CD4-positive, alpha-beta T cell treated with Interleukin-1 beta for 1 hour (primary cell): ENCODE measurements at places on chromosomes 11 and 22.

- peak; percentile 9 for DNase-seq
Observed at GRCh38 chr11:95088946-95089619, 563 bp upstream of the ENDOD1 start.

DNA sequence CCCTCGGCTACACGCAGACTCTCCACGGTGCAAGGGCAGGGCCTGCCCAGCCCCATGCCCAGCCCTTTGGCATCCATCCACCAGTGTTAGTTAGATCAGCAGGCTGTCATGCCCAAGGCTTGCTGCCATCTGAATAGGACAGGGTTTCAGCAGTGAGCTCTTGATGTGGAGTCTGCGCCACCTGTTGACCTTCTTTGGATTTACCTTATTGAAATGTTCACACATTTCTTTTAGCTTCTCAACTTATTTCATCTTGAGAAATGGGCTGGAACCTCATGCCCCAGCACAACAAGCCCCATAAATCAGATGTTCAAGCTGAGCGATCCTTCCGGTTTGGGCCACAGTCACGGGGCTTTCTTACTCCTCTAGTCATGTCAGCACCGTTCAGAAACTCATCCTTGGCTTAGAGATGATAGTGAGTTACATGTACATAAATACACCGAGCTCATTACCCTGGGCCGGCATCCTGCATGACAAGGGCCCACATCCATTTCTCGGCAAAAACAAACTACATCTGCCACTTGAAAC is 61.7 kb downstream of the PARVB start:
- DNase-seq = peak; percentile 37

DNA sequence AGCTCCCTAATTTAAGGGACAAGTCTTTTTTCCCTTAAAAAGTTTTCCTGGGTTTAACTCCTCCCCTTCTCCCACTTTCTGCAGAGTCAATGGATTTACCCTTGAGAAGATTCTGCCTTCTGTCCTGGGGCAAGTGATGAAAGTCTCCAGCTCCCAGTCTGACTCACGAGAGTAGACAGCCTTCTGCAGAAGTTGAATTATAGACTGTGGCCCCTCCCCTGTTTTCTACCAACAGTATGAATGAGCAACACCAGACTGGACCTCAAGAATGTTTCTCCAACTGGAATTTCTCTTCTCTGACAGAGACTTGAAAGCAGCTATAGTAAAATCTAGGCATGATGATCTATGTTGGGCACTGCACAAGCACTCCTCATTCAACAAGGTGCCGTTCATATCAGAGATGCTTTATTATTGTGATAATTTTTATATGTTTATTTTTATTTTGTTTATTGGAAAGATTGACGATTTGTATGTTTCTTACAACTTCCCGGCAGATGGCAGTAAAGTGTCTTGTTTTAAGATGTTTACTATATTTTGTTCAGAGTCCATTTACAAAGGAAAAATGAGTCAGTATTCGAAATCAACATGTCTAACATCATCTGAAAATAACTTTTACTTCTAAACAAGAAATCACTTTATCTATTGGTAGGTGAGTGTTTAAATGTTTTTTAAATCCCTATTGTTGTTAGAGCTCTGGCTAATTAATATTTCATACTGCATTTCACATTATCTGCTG is 56.6 kb downstream of the LMO2 start:
- DNase-seq = no peak

GRCh38 chr22:46653596-46653995 is 33.4 kb downstream of the GRAMD4 start:
- no peak for DNase-seq

DNA sequence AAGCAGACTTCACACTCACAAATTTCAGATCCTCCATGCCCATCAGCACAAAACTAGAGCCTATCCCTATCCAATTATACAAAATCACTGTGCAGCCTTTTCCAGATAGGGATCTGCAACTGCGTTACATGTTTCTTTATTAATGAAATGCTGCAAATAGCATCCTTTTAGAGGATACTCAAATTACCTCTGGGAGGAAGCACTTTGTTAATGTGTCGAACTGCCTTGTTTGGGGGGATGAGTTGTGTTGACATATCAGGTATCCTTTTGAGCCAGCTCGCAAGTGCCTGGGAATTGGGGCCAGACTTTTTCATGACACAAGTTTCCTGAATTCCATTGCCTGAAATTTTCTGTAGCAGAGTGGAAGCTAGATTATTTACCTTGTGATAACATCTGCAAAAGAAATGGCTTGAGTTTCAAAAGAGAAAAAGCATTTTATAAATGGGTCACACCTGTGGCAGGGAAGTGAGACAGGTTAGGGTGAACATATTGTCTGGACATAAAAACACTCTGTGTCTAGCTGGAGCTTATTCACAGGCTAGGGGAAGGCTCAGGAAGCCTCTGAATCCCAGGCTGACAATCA is 299.1 kb upstream of the MTNR1B start:
- no peak for DNase-seq

DNA sequence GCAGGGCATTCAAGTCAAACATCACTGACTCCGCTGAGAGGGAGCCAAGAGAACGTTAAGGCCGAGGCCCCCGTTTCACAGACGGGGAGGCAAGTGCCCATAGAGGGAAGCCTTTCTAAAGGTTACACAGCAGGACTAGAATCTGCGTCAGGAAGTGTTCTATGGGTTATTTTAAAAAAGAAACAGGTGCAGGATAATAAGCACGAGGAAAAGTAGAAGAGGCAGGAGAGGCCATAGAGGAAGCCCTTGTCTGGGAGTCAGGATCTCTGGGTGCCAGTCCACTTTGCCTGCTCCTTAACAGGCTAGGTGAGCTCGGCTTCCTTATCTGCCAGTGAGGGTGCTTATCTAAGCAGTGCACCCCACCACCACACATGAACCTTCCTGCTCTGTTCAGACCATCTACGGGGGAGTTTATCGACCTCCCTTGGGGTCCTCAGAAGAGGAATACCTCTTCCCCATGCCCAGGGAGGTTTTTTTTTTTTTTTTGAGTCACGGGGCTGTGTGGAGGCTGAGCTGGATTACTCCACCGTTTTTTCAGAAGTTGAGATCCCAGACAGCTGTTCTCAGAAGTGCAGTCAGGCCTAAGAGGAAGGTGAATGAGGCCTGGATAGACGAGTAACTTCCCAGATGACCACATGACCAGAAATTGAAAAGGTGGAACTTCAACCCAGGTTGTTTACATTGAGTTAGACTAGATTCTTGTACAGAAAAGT is 1.2 kb upstream of the FCHSD2 start:
- DNase-seq = no peak

DNA sequence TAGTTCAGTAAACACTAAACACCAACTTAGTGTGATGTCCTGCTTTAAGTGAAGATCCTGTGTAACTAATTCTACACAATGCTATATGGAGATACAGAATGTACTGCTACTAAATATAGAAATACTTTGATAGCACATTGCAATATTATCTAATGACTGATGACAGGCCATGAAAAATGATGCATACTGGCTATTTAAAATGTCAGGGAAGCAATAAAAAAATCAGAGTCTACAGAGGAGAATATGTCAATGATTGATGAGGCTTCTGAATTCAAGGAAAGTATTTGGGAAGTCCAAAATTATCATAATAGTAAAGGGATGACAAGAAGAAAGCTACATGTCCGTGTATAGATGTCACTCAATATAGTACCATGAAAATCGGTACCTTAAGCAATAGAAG is 55.3 kb downstream of the GUCY1A2 start:
- no peak for DNase-seq
